NCI-H510A (cell line): ENCODE measurements at places on chromosomes 16 and 17.

DNA sequence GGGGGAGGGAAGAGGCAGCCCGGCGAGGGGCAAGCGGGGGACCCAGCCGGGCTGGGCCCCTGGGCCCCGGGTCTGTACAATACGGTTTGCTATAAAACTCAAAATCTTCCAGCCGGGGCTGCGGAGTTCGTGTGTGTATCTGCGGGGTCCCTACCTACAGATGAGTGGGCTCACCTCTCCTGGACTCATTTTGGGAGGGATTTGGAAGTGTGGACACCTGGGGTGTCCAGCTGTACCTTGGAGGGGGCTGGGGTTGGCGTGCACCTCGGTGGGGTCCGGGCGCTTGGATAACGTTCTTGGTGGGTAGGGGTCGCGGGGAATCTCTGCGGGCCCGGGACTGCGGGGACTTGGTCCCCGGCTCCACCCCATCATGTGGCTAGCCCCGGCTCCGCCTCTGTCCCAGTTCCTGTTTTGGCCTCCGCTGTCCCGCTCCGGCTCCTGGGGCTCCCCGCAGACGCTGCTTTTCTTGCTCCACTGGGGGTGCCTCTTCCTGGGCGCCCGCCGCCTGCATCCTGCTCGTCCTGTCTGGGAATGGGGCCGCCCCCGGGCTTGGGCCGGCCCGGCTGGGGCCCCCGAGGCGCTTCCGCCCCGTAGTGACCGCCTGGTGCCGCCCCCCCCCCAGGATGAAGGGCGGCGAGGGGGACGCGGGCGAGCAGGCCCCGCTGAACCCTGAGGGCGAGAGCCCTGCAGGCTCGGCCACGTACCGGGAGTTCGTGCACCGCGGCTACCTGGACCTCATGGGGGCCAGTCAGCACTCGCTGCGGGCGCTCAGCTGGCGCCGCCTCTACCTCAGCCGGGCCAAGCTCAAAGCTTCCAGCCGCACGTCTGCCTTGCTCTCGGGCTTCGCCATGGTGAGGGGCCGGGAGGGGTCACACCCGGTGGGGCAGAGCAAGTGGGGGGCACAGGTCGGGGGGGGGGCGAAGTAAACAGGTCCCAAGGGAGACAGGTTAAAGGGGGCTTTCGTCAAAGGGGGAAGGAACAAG, at the start of gene ORAI3:
TSS of gene ORAI3 (plus strand) at position 402 of the 983 bp plus-strand sequence. CDS start at position 624, 222 bp downstream.
- peak; percentile 18 for DNase-seq

DNA sequence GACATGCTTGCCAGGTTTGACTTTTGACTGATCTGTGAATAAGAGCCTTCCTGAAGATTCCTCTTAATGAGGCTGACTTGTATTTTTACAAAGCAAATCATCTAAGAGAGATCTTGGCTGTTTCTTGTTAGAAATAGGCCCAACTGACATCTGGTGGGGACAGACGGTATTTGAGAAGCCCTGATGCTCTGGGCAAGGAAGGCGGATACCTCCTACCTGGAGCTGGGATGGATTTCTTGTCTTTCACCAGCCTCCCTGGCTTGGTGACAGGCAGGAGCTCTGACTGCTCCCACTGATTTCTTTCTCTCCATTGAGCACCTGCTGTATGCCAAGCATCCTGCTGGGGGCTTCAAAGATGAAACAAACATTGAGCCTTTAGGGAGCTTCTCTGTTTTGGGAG, 40.4 kb downstream of the AKAP1 start:
- DNase-seq = no peak

DNA sequence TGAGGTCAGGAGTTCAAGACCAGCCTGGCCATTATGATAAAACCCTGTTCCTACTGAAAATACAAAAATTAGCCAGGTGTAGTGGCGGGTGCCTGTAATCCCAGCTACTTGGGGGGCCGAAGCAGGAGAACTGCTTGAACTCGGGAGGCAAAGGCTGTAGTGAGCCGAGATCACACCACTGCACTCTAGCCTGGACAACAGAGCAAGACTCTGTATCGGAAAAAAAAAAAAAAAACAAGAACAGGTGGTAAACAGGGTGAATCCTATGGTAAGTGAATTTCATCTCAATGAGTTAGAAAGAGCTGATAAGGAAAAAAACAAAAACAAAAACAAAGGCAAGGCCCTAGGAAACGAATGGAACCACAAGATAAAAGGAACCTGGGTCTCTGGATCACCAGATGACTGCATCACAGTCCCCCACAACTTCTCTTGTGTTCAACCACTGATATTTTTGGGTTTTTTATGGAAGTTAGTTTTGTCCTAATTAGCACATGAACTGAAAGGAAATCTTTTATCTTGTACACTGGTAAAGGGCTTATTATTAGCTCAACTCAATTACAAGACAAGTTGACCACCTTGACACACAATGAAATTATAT, 21.0 kb downstream of the GLG1 start:
- DNase-seq = no peak

GRCh38 chr17:66527335-66527734, 224.9 kb downstream of the PRKCA start:
- no peak for DNase-seq

DNA sequence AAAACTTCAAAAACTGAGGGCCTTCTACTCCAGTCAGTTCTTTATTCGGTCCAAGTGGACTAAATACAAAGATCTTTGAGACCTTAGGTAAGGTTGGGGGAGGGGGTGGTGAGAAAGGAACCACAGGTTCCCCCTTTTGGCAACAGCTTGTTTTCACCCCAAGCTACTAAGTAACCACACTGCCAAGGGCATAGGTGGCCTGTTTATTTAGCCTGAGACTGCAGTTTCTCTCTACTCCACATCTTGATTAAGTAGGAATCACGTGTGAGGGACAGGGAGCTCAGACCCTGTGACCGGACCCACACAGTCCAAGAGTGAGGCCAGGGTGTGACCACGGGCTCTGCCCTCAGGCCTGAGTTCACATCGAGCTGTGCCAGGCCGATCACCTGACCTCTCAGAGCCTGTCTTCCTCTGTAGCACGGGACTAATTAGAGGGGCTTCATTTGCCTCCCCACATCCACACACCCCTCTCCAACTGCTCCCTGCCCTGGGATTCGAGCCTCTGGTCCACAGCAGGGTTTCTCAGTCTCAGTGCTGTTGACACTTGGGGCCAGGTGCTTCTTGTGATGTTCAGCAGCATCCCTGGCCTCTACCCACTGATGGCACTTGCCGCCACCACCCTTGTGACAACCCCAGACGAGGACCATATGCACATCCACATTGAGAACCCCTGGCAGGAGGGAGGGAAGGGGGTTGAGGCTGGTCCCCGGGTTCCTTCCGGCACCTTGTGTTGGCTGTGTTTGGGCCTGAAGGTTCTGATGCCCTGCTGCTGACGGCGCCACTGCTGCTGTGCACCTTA, 17.8 kb downstream of the ST6GALNAC2 start:
- DNase-seq = no peak

- no peak for DNase-seq
These were observed 34.4 kb upstream of the GAN start for GRCh38 chr16:81280393-81280792.

DNA sequence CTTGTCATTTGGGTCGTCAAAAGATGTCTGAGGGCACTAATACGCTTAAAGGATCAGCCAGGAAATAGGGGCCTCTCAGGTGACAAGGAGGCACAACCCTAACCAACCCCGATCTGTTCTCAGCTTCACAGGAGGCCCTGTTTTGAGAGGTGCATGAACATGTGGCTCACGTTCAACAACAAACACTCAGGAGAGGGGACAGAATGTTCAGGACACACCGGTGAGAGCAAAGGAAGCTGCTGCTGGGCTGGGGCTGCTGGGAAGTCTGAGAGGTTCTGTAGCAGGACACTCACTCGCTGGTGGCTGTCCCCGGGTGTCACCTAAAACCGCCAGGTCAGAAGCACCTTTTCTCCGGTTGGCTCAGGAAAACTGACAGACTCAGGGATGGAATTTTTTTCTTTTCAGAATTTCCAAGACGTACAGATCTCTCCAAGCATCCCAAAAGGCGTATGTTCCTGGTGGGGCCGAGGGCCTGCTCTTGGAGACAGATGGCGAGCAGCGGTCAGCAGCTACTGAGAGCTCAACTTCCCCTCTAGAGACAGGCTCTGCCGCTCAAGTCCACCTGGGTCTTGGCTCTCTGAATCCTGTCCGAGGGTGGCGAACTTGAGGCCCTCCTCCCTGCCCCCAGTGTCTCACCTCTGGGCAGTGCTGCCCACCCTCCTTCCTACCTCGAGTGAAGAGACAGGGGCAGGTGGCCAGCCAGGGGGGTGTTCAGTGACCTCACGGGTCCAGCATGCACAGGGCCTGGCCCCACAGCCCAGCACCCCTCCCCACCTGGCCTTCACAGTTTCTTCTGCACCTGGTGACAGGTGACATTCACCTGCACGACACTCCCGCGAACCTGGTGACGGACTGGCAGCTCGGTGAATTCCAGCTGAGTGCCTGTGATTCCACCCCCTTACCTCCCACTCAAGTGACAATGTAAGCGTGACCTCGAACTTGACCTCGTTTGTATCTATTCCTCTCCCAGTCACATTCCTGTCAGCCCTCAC, 22.9 kb downstream of the CLUH start:
- peak; percentile 62 for DNase-seq

DNA sequence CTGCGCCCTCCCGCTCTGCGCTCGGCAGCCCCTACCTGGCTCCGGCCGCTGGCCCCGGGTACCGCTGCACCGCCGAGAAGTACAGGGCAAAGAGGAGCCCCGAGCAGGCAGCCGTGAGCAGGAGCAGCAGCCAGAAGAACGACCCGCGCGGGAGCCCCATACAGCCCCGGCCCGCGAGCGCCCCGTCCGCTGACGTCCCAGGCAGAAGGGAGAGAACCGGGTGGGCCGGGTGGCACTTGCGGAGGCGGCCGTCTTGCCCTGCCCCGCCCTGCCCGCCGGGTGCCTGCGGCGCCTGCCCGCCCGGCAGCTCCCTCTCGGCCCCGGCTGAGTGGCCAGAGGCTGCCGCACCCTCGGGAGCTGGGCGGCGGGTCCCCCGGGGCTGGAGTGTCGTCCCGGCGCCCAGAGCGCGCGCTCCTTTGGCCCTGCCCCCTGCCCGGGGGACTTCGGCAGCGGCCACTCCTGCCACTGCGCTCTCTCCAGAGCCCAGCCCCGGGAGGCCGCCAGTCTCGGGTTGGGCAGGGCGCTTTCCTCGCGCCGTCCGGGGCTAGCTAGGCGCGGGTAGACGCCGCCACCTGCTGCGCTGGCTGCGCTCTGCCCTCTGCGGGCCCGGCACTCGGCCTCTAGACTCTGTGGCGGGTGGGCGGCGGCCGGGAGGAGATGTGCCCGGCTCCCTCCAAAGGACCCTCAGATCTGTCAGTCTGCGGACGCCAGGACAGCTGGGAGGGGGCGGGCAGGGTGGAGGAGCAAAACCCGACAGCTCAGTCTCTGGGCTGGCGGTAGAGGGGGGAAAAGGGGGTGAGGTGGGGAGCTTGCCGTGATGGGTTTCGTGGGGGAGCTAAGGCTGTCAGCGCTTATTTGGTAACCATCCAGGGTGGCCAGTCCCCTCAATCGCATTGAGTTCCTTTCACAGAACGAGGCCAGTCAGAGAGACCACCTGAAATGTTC, at the start of gene ST6GALNAC2:
TSS of gene ST6GALNAC2 (minus strand) at position 212 of the 945 bp plus-strand sequence. CDS start at position 160, 52 bp downstream.
- peak; percentile 63 for DNase-seq

GRCh38 chr17:55584861-55585260, 73.6 kb upstream of the SMIM36 start:
- no peak for DNase-seq

DNA sequence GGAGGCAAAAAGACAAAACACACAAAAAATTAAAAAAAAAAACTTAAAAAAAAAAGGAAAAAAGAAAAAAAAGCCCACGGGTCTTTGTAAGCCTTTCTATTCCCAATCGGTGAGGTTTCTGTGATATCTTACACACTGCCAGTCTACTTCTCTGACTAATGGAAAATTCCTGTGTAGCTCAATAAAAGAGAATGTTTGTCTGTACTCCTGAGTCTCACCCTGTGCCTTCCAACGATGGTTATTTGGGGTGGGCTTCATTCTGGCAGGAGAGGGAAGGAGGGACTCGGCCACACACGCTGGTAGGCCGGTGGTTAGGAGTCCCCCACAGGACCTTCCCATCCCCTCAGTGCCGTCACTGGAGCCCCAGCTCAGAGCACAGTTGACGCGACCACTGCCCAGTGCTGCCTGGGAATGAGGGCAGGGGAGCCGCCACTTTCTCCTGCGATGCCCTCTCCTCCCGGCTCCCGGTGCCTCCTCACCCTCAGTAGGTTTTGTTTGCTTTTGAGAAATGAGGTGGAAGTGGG, 68.0 kb downstream of the AMFR start:
- no peak for DNase-seq

DNA sequence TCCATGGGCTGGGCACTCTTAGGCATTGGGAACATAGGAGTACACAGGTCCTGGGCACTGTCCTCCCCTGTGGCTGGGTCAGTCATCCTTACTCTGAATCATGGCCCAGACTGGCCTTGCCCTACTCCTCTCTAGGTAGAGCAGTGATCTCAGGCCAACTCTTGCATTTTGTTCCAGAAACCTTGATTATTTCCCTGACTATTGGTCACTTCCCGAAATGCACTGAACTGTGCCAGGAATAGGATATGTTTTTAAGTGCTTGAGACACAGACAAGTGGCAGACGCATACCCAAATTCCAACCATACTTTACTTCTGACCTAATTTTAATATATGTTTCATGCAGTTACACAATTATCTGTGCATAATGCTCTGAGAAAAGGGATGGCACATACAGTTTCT, 10.3 kb downstream of the KRABD2 start:
- no peak for DNase-seq

DNA sequence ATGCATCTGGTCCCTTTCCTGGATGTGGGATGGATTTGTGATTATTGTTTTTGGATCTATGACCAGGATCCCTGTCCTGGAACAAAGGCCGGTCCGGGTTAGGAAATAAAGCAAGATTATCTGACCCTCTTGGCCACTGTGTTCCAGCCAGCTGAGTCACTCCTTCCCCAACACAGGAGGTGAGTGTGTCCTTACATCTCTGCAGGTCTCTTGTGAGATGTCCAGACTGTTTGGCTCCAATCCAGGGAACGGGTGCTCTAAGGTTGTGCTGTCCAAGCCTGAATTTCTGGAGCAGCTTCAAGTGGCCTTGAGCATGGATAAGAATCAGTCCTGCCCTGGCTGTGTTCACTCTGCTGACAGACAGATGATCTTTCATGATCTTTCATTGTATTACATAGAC, 136.5 kb upstream of the CCL2 start:
- DNase-seq = no peak
